ENCODE measurements at places on chromosomes 7 and 10.

DNA sequence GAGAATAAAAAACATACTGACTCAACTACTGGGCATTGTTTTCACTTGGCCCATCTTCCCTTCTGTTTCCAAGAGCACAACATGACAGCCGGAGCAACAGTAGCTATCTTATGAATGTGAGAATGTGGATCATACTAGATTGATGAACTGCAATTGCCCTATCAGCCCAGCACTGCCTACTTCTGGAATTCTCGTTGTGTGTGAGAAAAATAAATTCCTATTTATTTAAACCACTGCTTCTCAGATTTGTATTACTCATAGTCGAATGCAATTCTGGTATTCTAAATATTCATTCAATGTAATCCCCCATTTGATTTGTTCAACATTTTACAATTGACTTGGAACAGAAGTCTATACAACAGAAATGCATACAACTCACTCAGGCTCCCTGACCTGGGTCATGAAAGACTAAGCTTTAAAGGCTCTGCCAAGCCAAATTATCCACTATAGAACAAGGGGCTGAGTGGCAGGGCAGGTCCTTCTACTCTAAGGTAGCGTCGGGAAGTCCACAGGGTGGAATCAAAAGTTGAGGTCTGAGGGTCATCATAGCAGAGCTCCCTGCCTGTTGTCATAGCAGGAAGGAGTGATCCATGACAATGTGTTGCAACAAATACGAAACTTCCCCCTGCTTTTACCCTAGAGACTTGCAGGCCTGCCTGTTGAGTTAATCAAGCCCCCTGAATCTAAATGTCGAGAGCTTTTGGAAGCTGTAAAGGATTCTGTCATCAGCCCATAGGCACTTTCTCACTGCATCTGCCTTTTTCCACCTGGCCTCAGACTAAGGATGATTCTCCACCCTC is 12.4 kb upstream of the JAZF1 start:
- DNase-seq = no peak

- peak; percentile 1 for DNase-seq
Measured at GRCh38 chr7:120988591-120989256, at the start of gene CPED1. Gene CPED1, plus strand, starts transcription at chr7:120988711. Its CDS starts 911 bp downstream, at chr7:120989622.

GRCh38 chr7:35875292-35875691 is 74.4 kb downstream of the SEPTIN7 start:
- DNase-seq = no peak

- DNase-seq = no peak
Measured at GRCh38 chr10:74771054-74771453, 55.3 kb upstream of the KAT6B start.

DNA sequence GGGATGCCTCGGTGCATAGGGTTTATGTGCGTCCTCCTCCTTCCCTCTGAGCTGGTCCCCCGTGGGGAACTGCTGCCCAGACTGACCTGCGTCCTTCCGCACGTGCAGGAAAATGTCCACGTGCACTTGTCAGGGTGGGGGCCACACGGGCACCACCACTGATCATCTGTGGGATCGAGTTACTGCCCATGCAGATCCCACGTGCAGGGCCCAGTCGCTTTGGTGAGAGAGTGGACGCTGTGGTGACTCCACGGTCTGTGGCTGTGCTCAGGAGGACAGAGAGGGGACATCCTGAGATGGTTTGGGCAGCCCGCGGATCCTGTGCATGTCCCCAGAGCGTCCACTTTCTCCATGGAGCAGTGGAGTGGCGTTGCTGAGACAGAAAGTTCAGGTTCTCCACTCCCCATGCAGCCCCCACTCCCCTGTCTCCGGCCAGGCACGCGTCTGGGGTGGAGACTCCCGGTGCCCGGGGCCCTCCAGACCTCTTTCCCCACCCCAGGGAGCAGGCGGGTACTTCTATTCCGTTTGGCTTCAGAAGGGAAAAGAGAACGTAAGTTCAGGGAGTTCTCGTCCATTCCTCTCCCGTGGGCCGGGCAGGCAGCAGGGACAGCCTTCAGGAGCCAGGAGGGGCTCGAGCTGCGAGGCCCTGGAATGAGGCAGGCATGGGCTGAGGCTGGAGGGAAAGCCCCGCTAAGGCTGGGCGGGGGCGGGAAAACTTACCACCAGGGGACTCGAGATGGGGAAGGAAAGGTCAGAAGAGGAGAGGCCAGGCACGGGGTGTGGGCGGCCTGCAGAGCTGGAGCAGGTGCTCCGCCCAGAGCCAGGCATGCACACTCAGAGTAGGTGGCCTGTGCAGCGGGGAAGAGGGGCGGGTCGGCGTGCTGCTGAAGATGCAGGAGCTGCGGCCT is 59.9 kb downstream of the EGFR start:
- no peak for DNase-seq

GRCh38 chr10:49183596-49184542 is 4.3 kb downstream of the TMEM273 start:
- no peak for DNase-seq

GRCh38 chr10:29982997-29983648 is 76.3 kb downstream of the JCAD start:
- no peak for DNase-seq

DNA sequence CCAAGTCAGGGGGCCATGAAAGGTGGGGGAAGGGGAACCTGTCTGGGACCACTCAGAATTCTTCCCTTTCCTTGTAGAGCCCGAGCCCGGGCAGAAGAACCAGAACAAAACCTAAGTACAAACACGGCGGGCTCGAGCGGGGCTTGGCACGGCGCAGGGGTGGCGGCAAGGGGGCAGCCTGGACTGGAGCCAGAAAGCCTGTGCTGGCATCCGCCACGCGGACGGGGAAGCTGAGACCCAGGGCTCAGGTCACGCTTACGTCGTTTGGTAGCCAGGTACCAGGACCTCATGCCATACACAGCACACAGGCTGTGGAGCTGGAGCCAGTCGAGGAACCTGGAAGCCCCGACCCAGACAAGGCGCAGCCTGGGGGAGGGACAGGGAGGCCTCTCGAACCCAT is 6.6 kb upstream of the GPER1 start:
- DNase-seq = no peak

DNA sequence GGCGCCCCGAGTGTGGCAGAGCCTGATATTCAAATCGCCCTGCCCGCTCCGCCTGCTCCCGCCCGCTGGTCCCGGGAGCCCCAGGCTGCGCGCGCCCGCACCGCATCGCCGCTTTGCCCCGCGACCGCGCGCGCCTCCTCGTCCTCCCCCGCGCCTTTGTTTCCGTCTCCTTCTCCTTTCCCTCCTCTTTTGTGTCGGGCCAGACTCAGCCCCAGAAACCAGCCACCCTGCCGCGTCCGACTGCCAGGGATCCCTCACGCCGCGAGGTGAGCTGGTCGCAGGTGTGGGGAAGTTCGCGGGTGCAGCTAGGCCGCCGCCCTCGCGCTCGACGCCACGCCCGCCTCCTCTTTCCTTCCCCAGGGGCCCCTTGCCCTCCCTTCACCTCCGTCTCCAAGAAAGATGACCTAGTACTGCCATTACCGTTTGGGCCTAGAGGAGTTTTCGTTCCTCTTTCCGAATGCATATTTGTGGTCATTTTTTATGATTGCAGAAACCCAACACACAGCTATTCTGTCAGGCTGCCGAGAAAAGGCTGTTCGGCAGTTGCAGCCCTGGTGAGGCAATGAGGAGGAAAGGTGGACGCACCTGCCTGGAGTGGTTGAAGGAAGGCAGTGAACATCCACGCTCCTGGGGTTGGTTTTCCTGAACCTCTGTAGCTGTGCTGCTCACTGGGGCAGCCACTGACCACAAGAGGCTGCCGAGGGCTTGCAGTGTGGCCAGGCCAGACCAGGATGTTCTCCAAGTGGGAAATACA is 107.3 kb downstream of the SNX10 start:
- DNase-seq = no peak

GRCh38 chr10:90937645-90938258 is 16.9 kb upstream of the ANKRD1 start:
- DNase-seq = no peak

DNA sequence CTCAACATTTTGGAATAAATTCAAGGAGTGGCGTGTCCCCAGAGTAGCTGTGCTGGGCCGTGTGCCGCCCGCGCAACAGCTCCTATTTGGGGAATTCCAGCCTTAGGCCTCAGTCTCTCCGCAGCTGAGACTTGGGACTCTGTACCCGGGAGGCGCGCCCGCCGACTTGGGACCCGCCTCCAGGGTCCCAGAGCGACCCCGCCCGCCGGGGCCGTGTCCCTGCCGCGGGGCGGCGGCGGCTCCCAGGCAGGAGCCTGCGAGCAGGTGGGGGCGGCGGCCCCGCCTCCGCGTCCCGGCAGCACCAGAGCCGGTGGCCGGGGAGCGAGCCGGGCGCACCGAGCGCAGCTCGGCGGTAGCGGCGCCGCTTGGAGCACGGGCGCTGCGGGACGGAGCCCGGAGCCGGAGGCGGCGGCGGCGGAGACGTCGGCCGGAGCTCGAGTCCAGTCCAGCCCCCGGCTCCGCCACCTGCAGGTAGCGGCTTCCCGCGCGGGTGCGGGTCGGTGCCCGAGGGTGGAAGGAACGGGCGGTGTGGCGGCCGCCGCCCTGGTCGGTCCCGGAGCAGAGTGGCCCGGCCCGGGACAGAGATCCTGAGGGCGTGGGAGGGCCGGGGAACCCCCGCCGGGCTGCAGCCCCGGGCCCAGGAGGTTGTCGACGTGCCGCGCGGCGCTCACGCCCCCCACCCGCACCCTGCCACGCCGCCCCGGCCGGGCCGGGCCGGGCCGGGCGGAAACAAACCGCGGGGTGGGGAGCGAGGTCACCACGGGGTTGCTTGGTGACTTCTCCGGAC is at the start of gene WIPF3:
Gene WIPF3 (plus strand): TSS at position 301 of the 787 bp plus-strand sequence. CDS start 28,217 bp downstream, outside the sequence.
- no peak for DNase-seq

DNA sequence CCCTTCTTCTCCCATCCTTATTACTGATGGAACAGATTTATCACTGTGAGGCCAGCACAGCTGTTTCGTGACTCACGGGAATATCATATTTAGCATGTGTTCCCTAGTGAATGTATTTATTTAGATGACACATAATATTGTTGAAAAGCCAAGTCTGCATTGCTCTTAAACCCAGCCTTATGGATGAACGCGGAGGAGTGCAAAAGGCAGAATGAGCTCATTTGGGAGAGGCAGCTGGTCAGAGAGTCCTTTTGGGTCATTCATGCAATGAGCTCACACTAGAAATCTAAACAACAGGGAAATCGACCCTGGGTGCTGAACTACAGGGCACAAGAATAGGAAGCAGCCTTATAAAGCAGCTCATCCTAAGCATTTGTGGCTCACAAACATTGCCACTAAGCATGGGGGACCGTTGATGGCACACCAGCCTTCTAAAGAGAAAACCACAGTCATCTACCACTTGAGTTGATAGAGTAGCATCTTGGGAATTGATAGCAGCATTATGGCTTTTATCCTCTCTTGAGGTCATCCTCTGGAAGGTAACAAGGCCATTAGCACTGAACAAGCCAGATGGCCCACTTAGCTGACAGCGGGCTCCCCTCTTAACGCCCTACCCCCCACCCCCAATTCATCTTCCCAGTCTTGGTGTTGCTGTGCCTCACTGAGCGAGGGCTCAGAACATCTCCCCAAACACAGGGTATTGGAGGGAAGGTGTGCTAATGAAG is 32.9 kb upstream of the SDK1 start:
- no peak for DNase-seq

DNA sequence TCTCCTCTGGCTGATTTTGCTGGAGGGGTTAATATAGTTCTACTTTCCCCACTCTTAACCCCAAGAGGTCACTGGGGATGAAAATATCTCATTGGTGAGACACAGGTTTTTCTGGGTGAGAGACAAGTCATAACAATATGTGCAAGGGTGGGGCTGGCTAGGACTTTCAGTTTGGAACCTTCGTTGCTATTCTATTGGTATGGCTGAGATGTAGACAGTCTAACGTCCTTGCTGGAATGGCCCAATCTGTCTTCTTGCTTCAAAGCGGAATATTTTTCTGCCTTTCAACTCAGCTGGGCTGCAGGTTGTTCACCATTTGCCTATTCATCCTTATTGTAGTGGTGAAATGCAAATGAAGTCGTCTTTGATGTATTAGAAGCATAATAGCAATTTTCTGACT is 267.3 kb upstream of the MKI67 start:
- no peak for DNase-seq

GRCh38 chr10:67115972-67116371 is 190.1 kb downstream of the LRRTM3 start:
- DNase-seq = no peak

- no peak for DNase-seq
Measured at GRCh38 chr10:46220187-46220586, 66.6 kb upstream of the ANTXRL start.

DNA sequence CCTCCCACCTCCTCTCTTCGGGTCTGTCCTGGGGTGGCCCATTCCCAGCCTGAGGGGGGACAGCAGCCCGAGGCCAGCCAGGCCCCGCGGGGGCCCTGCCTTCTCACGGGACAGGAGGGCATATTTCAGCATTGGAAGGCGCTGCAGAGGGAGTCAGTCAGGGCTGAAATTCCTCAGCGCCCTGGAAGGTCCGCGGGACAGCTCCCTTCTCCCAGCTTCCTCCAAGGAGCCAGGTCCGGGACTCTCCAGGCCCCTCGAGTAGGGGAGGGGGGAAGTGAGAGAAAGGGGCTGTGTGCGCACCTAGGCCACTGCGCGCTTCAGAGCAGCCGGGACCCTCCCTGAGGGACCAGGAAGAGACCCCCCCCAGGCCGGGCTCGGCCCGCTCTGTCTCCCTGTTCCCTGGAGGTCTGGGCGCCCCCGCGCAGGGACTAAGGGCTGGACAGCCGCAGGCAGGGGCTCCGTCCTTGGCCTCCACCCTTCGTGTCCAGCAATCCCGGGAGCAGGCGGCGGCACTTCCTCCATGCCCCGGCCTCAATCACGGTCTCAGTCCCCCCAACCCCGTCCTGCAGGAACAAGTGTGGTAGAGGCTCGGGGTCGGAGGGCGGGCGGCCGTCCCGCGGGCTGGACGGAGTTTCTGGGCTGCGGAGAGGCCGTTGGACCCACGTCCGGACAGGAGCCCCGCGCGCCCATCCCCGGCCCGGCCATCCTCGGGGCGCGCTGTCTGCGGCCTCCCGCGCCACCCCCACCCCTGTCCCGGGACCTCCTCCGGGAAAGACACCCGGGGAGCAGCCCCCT is 6.0 kb upstream of the ELFN1 start:
- DNase-seq = no peak

- DNase-seq = no peak
Measured at GRCh38 chr7:99092064-99092720, 51.7 kb downstream of the SMURF1 start.

GRCh38 chr10:69756279-69756678 is 45.4 kb upstream of the COL13A1 start:
- DNase-seq = no peak

DNA sequence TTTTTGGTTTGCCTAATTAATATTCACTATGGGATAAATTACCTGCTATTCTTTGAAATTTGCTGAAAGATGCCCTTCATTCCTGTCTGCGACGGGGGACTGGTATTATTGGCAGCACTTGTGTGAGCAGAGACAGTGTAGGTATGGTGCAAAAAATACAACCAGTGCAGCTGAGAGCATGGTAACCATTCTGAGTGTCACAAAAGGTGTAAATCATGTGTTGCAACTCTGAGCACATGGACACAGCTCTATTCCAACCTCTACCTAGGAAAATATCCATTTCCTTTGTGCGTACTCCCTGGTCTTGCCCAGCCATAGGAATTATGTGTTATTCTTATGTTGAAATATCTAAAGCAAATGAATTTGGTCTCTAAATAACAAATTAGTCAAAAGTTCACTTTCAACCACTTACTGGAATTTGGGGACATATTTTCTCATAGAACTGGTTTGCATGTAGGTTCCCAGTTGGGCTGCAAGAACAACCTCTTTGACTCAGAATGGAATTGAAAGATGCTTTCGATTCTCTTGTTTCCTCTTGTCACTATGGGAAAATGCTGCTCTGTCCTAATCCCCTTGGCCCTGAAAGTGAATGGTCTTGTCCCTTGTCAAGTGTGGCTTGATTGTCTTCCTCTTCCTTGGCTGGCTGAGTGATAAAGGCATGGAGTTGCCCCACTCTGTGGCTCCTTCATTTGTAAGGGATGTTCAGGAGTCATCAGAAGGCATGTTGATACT is 57.0 kb downstream of the CELF2 start:
- DNase-seq = no peak
